Stimulated activated CD4-positive, alpha-beta T cell treated with anti-CD3 and anti-CD28 coated beads, Interleukin-4, amount 100 ng/mL, for 1 hour (primary cell): ENCODE measurements at places on chromosomes 7 and 10.

GRCh38 chr7:1257221-1257620 lies 24.5 kb downstream of the UNCX start:
- DNase-seq = no peak

- no peak for DNase-seq
Measured at GRCh38 chr10:7243873-7244272, 167.0 kb downstream of the SFMBT2 start.

DNA sequence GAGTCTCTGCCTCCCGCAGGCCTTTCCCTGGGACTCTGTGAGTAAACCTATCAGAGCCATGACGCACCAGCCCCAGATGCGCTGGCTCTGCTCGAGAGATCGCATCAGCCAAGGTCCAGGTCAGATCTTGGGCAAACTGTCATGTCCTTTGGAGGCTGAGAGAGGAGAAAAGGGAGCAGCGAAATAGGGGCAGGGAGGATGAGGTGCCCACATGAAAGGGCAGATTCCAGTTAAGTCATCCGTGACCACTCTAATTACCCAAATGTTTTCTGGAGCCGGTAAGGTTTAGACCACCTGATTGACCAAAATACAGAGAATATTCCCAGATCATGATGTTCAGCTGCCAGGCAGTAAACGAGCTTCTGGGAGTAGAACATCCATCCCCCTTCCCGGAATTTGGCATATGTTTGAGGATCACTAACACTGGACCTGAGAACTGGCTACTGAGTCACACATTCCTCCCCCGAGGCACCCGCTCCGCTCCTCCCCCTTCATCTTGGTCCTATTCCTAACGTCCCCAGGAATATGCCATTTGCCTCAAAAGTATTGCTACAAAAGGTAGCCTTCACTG lies 88.0 kb downstream of the FGFR2 start:
- DNase-seq = no peak

DNA sequence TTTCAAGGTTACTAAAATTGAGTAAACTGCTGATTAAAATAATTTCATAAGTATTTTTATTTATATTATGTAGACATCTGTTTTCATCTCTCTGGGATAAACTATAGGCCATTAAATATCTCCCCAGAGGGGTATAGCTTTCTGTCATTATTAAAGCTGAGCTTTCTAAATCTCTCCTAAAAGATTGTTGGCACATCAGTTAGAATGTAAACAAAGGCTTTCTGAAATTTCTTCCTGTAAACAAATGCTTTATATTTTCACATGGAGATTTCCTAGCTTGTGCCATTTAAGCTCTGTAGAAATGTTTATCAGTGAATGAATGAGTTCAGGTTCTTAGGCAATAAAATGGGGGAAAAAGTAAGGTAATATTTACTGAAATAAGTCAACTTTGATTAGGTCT lies 35.7 kb downstream of the PPP1R9A start:
- no peak for DNase-seq

GRCh38 chr10:90923111-90923731 lies 2.3 kb upstream of the ANKRD1 start:
- DNase-seq = no peak

DNA sequence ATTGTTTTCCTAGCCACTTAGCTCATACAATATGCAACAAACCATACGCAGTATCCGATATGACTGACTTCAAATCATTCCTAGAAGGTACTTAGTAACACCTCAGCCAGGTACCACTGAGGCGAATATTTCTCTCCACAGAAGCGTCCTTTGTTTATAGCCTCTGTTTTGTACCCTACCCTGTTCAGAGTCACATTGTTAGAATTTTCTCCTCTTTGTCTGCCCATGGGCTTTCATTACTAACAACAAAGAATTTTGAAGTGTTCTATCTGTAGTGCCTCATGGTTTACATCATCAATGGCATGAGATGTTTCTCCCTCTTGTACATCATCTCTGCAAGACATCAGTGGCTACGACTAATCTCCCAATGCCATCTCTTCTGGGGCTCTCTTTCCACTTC lies 212.4 kb upstream of the GLI3 start:
- DNase-seq = no peak

DNA sequence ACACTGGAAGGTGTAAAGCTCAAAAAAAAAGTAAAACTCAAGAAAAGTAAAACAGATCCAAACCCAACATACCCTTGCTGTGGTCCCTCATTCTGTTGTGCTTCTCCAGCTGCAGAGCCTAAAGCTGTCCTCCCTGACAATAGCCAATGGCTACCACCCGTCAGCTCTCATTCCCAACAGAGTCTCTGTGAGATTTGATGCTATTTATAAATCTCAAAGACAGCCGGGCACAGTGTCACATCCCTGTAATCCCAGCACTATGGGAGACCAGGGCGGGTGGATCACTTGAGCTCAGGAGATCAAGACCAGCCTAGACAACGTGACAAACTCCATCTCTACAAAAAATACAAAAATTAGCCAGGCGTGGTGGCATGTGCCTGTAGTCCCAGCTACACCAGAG lies 116.0 kb downstream of the KMT2E start:
- DNase-seq = no peak

GRCh38 chr7:49483142-49483541 lies 290.3 kb upstream of the VWC2 start:
- DNase-seq = no peak

DNA sequence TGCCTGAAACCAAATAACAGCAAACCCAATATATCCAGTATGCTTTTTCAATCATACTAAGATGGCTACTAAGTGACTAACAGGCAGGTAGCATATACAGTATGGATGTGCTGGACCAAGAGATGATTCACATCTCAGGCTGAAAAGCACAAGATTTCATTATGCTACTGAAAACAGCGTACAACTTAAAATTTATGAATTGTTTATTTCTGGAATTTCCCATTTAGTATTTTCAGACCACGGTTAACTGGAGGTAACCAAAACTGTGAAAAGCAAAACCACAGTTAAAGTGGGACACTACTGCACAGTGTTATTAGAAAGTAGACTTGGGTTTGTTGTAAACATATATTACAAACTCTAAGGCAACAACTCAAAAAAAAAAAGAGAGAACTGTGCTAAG lies 91.5 kb downstream of the KMT2C start:
- no peak for DNase-seq

DNA sequence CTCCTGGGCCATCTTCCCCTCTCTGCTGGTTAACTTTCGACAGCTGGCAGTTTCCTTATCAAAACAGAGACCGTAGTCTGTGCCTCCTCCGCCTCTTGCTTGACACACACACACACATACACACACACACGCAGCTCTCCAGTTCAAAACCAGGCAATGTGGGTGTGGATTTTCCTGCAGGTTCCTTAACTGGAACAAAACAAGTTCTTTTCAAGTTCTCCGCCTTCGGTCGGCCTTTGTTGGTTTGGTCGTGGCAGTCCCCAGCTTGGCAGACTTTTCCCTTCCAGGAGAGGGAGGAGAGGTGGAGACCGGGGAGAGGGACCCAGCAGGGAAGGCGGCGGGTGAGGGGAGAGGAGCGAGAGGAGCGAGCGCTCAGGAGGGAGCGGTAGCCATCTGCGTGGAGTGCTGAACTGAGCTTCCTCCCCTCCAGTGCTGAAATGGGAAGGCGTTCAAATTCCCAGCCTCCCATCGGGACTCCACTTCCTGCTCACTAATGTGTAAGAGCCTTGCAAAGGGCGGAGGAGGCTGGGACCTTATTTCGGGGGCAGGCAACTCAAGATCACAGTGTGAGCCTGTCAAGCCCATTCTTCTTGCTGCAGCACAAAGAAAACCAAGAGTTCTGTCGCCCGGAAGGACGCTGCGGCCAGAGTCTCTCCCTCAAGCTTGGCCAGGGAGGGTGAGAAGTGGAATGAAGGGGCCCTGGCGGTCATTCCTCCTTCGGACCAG lies 120.6 kb downstream of the PRPF18 start:
- DNase-seq = peak; percentile 18

DNA sequence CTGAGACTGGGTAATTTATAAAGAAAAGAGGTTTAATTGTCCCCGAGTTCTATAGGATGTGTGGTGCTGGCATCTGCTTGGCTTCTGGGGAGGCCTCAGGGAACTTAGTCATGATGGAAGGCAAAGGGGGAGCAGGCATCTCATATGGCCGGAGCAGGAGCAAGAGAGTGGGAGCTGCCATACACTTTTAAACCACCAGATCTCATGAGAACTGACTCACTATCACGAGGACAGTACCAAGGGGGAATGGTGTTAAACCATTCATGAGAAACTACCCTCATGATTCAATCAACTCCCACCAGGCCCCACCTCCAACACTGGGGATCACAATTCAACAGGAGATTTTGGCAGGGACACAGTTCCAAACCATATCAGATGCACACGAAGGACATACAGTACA lies 199.9 kb upstream of the DPP6 start:
- no peak for DNase-seq

DNA sequence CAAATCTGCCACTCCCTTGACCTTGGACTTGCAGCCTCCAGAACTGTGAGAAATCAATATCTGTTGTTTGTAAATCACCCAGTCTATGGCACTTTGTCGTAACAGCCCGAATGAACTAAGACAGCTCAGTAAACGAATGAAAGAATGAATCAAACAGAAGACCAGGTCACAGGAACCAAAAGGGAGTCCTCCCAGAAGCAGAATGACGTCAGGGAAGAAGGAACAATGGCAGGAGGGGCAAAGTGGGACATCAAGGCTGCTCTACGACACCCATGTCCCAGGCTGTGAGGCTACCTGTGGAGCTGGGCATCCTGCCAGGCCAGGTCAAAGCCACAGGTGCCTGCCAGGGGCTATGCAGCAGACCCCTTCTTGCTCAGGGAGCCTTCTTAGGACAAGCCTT lies 267.2 kb upstream of the PFKP start:
- DNase-seq = no peak

DNA sequence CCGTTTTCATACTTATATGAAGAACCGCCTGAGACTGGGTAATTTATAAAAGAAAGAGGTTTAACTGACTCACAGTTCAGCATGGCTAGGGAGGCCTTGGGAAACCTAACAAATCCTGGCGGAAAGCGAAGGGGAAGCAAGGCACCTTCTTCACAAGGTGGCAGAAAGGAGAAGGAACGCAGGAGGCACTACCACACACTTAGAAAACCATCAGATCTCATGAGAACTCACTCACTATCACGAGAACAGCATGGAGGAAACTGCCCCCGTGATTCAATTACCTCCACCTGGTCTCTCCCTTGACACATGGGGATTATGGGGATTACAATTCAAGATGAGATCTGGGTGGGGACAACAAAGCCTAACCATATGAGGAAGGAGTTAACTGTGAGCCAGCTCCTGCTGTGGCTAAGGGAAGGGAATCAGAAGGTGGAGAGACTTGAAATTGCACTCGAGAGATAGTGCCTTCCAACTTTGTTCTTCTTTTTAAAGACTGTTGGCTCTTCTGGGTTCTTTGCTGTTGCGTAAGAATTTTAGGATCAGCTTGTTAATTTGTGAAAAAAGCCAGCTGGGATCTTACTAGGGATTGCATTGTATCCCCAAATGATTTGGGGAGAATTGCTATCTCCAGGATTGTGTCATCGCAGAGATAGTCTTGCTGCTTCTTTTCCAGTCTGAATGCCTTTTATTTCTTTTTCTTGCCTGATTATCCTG lies 21.0 kb downstream of the OPTN start:
- DNase-seq = no peak

GRCh38 chr7:151038951-151039849 lies 9.1 kb upstream of the ASIC3 start:
- peak; percentile 57 for DNase-seq

DNA sequence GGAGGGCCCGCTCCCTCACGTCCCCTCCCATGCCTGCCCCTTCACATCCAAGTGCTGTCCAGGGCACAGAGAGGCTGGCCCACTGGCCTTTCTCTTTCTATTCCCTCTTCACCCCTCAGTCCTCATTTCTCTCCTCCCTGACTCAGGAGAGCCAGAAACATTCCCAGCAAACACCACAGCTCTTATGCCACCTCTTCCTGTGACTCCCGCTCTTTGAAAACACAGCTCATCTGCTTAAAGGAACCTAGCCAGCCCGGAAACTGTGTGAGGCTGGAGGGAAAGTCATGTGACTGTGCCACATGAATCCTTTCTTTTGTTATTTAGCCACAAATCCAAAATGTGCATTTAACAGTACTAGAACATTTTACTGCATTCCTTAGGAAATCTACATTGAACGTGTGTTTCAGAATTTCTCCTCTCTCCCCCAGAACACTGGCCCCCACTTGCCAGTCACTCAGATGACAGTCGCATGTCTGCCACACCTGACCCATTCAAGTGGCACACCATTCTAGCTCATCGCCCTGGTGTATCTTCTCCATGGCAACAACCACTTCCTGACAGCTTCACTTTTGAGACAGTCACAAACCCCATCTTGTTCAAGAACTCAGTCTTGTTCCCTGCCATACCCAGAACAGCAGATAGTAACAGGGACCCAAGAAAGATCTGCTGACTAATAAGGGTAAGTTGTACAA lies 42.8 kb downstream of the GRB10 start:
- DNase-seq = peak; percentile 11

DNA sequence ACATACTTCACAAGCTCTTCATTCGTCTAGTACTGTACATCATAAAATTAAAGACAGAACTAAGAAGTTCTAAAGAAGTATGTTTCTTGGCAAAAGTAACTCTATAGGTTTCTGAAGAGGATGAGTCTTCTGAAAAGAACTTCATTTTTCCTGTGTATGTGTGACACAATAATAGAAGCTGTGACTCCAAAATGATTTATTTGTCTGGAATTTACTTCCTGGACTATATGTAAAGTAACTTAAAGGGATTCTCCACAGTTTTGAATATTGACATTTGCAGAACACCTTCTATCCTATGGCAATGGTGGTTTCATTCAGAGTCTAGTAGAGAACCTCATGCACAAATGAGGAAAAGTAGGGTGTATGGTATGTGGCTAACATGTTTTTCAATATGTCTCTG lies 19.8 kb upstream of the CLDN12 start:
- no peak for DNase-seq

- no peak for DNase-seq
Measured at GRCh38 chr10:114653926-114654325, 4.1 kb downstream of the ABLIM1 start.

- DNase-seq = no peak
Measured at GRCh38 chr7:28474640-28475039, 62.3 kb downstream of the CREB5 start.

GRCh38 chr7:88324699-88325098 lies 18.0 kb upstream of the STEAP4 start:
- no peak for DNase-seq
